Retinal pigment epithelial cell (primary cell): ENCODE measurements at places on chromosomes 13 and 19.

- DNase-seq: no peak
Observed at GRCh38 chr13:36903925-36904595, 16.0 kb downstream of the SMAD9 start.

GRCh38 chr19:792306-792885 lies 4.9 kb upstream of the PTBP1 start:
- no peak for DNase-seq

- DNase-seq: no peak
Observed at GRCh38 chr13:100063333-100063732, 25.6 kb upstream of the PCCA start.

DNA sequence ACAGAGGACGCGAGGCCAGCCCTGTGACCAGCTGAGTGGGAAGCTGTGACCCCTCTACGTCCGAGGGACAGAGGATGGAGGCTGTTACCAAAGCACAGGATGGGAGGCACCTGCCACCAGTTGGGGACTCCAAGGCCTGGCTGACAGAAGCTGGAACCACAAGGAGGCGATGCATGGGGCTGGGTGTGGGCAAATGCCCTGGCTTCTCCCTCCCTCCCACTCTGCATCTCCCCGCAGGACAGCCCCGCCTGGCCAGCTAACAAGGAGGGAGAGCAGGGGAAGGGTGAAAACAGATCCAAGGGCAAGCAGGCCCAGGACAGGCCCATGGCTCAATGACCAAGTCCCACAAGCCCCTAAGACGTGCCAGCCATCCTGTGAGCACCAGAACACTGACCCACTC lies 28.6 kb downstream of the AKT2 start:
- DNase-seq: no peak

- DNase-seq: no peak
Observed at GRCh38 chr19:6568010-6568526, 22.9 kb downstream of the CD70 start.

GRCh38 chr13:111061358-111062045 lies 53.6 kb upstream of the ARHGEF7 start:
- no peak for DNase-seq

DNA sequence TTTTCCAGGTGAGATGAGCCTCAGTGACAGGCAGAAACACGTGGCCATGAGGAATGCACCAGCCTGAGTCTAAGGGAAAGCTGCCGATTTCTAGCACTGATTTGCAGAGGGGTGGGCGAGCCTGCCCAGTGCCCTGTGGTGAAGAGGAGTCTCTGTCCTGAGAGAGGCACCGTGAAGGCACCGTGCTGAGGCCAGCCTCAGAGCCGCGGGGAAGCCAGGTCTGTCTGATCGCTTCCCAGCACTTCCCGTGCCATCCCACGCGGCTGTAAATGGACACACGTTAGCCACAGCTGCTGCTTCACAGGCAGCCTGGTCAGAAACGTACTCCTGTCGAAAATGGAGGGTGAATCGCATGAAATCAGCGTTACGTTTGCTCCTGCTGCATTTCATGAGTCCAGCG lies 79.8 kb downstream of the ATP11A start:
- DNase-seq: no peak

DNA sequence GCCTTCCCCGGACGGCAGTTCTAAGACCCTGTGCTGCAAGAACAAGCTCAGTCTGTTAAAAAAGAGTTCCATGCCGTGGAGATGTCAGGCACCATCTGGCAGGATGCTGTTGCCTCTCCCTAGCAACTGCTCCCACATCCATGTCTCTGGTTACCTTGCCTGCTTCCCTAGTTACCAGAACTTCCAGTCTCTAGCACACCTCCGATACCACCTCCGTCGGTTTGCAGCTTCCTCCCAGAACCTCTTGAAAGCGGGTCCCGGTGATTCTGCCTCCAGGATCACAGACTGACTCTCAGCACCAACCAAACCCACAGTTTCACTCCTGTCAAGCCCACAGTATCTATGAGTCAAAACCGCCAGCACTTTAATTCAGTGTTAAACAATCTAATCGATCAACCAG lies 55.4 kb downstream of the KCTD12 start:
- DNase-seq: no peak
